ENCODE measurements at places on chromosomes 16 and 17.

DNA sequence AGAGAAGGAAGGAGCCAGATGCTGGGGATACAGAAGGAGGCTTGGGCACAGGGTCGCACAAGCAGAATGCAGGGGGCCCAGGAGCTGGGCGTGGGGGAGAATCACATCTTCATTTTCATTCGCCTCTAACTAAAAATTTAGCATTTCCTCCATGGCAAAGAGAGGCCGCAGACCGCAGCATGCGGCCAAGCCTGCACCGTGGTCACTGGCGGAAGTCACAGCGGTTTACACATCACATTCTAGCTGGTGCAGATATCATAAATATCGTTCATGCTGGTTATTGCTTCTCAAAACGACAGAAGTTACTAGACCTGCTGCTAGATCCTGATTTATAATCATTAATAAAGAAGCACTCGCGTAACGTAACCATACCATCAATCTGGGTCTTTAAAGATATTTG is 162.0 kb downstream of the NTN1 start:
- no peak for DNase-seq

- no peak for DNase-seq
Measured at GRCh38 chr17:33292981-33293867, at the start of gene ASIC2. TSS of gene ASIC2 (minus strand) at chr17:33293295.

GRCh38 chr16:50267151-50267631 is 840 bp downstream of the ADCY7 start:
- DNase-seq, result no peak

GRCh38 chr17:63838631-63839171 is 3.8 kb downstream of the SMARCD2 start:
- peak; percentile 85 for DNase-seq

- DNase-seq, result no peak
Measured at GRCh38 chr16:57016301-57016700, 26.9 kb downstream of the NLRC5 start.

GRCh38 chr17:570388-570787 is 144.3 kb downstream of the VPS53 start:
- no peak for DNase-seq

DNA sequence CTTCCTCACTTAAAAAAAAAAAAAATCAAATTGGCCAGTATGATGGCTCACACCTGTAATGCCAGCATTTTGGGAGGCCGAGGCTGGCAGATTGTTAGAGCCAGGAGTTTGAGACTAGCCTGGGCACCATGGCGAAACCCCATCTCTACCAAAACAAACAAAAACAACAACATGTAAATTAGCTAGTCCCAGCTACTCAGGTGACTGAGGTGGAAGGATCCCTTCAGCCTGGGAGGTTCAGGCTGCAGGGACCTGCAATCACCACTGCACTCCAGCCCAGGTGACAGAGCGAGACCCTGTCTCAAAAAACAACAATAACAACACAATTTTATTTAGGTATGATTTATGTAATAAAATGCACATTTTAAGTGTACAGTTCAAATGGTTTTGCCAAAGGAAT is 6.3 kb upstream of the EPOP start:
- DNase-seq, result no peak

GRCh38 chr16:64740261-64740660 is 381.6 kb downstream of the CDH11 start:
- DNase-seq, result no peak

DNA sequence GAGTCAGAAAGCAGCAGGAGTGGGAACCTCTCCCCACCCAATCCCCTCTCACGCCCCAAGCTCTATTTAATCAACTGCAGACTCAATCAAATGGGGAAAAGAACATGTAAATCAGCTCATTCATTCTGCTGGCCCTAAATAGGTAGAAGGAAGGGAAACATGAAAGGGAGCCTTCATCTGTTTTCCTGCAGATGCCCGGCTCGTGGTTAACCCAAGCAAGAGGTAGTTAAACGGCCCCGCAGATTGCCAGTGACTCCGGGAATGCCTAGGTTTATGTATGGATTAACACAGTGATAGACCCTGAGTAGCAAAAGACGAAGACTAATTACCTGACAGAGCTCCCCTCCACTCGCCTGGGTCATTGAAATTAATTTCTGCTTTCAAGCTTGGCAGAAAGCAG is 542.0 kb downstream of the WWOX start:
- no peak for DNase-seq

- no peak for DNase-seq
Measured at GRCh38 chr16:51577621-51578303, 426.7 kb upstream of the SALL1 start.

GRCh38 chr16:3618769-3619141 is 7.3 kb upstream of the SLX4 start:
- DNase-seq, result no peak

GRCh38 chr16:7025616-7026190 is 306.9 kb upstream of the RBFOX1 start:
- no peak for DNase-seq

- peak; percentile 17 for DNase-seq
Measured at GRCh38 chr16:12390644-12391043, 413.0 kb downstream of the CPPED1 start.

GRCh38 chr16:48011466-48011865 is 144.3 kb downstream of the ABCC12 start:
- no peak for DNase-seq

- DNase-seq, result peak; percentile 66
Measured at GRCh38 chr17:64130559-64131001, 636 bp upstream of the ERN1 start.

GRCh38 chr16:81634380-81635062 is 144.6 kb upstream of the PLCG2 start:
- DNase-seq, result no peak

DNA sequence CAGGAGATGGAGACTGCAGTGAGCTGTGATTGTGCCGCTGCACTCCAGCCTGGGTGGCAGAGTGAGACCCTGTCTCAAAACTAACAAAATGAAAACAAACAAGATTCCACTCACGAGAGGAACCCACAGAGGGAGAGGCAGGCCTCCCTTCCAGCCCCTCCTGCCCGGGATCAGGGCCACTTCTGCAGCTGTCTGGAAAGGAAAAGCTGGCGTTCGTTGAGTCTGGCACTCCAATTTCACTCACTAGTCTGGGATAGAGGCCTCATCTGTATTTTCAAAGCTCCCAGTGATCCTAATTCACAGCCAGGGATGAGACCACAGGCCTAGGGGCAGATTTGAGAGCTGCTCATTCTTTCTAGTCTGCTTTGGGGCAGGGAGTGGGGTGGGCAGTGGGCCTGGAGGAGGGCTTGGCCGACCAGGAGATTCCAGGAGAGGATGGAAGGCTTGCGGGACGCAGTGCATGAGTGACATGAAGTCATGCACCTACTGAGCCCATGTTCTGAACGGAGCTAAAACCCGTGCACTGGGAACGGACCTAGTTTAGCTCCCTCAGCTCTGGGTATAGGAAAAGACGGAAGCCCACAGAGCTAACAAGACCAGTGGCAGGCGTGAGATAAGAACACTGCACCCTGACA is 54.0 kb downstream of the COTL1 start:
- no peak for DNase-seq

- DNase-seq, result peak; percentile 43
Measured at GRCh38 chr17:9307313-9307998, 268.2 kb downstream of the STX8 start.

- no peak for DNase-seq
Measured at GRCh38 chr17:70780031-70780430, 610.7 kb downstream of the KCNJ2 start.

- DNase-seq, result peak; percentile 75
Measured at GRCh38 chr17:62628831-62629555, 1.5 kb downstream of the MRC2 start.

GRCh38 chr17:63649813-63650212 is 27.6 kb downstream of the MAP3K3 start:
- DNase-seq, result no peak

DNA sequence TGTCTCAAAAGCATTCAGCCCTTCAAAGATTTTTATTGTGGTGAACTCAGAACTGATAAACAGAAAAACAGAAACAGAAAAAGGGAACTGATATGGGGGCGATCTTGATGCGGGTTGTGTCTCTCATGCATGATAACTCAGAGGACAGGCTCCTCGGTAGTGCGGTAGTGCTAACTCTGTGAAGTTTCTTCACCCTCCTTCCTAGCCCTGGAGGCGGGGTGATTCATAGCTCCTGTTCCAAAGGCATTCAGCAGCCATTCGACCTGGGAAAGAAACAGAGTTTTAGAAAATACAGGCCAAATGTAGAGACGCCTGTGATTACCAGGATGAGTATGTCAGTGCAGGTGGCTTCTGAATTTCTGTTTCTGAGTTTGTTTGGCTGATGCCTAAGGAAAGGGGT is 5.5 kb upstream of the MAF start:
- no peak for DNase-seq

All from fibroblast of skin of right quadriceps (primary cell).